NCI-H1436 (cell line): ENCODE measurements at places on chromosomes 11 and 22.

- no peak for DNase-seq
Observed at GRCh38 chr11:103806130-103806895, 230.1 kb upstream of the DDI1 start.

- no peak for DNase-seq
Observed at GRCh38 chr11:64523456-64524157, 67.4 kb upstream of the SLC22A12 start.

DNA sequence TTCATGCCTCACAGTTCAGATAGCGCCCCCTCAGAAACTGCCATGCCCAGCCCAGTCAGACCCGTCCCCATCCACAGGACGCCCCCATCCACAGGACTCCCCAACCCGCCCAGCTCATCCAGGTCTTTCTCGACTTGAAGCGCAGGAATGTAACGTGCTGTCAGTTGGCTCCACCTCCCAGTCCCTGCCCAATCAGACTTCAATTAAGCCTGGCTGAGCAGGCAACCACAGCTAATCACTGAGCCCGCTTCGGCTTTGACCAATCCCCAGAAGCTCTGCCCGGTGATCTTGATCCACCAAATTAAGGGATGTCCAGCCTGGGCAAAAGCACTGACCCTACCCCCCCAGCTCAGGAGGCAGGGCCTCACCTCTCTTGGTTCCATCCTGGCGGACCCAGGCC lies 10.5 kb upstream of the MFNG start:
- no peak for DNase-seq

DNA sequence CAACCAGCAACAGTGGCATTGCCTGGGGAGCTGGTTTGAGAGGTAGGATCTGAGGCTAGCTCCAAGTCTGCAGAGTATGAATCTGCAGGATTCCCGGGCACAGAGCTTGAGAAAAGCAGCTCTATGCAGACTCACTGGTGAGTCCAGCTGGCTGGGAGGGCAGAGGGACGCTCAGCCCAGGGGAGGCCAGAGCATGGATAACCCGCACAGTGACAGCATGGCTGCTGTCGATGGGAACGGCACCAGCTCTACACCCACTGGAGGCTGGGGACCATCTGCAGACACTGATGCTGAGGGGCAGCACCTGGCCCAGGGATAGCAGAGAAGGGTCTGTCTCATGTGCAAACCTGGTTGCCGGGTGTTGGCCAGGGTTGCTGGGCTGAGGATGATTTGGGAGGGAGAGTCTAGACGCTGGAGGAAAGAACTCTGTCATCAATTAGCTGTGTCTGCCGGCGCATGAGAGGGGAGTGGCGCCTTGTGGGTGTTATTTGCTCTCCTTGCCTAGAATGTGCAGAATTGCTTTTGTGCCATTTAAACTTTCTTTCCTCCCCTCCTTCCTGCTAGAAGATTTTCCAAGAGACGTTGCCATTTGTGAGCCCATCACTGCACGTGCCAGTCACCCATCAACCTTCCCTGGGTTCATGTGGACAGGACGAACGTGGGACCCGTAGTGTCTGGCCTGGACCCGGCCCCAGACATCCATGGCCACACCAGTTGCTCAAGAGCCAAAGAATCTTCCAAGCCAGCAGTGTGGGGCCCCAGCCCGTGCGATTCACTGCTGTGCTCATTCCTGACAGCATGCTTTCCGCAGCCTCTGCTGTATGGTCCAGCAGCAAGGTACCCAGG lies 19.1 kb upstream of the LINC01488 start:
- DNase-seq: no peak

GRCh38 chr22:36123673-36124630 lies 36.6 kb downstream of the APOL3 start:
- DNase-seq: peak; percentile 90

DNA sequence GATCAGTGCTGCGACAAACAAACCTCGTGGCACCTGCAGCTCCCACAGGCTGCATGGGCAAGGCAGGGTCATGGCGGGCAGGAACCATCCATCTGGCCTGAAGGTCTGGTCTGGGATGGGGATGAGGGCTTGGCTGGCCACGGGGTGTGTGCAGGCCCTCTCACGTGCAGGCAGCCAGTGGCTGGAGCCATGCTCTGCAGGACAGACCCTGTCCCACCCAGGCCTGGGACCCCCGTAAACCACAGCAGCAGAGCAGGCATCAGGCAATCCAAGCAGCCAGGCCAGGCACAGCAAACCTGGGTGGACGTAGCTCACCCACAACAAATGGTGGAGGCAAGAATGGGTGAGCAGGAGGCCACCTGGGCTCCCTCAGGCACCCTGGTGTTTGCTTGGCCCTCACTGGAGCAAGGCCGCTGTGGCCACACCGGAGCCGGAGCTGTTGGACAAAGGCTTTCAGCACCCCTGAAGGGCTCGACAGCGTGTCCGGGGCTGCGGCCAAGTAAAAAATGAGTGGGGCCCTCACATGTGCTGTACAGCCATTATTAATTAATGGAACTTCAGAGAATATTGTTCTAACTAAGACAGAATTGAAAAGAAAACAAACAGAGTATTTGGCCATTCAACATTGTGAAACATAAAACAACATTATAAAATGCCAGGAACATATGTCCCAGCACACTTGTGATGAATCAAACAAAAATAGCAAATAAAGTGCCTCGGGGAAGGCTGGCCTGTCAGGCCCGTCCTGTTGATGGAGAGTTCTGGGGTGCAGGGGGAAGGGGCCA lies 24.0 kb upstream of the GNB1L start:
- no peak for DNase-seq

DNA sequence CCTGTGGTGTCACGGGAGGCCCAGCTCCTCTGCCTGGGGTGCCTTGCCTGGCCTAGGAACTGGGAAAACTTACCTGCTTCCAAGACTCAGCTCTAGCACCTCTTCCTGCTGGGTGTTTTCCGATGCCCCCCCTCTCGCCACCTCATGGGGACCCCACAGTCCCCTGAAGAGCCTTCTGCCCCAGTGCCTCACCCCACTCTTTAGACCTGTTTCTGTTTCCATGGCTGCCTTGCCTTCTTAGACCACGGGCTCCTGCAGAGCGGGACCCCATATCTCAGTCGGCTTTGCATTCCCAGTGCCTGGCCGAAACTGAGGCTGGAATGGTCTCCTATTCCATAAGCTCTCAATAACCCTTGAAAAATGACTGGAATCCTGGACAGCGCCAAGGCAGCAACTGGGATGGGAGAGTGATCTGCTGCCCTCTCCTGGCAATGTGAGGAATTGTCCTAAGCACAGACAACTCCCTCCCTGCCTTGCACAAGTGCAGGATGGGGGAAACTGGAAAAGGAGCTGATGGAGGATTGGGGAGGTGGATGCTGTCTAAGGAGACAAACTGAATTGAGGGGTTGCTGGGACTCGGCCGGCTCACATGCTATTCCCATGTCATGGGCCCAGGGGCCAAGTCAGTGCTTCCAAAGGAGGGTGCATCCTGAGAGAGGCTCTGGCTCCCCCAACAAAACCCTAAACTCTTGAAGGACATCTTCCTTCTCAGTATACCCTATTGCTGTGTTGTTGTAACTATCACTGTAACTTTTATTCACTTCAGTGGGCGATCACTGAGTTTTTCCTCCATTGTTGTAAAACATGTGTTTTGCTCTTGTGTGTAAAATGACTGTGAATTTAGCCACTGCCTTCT lies 26.6 kb upstream of the IL17RA start:
- DNase-seq: peak; percentile 46

DNA sequence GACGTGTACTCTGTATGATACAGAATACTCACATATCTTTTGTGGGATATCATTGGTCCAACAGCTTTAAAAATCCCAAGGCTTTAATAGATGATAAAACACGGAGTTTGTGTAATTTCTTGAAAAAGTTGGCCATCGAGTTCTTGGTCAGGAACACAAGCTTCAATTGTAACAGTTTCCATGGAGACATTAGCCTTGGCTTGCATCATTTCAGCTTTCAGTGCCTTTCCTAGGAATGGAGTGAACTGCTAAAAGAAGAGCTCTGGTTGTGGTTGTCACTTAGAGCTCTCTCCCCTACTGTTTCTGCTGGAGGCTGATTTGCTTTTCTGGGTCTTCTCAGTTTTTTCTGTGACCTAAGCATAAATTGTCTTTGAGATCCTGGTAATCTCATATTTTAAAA lies 14.2 kb downstream of the BMAL1 start:
- DNase-seq: no peak
